ENCODE measurements at places on chromosomes 1 and 21. TPM values are rescaled to one million over a fixed set of nuclear protein-coding genes. Genes with fewer than 3 reads are reported as not detected.

DNA sequence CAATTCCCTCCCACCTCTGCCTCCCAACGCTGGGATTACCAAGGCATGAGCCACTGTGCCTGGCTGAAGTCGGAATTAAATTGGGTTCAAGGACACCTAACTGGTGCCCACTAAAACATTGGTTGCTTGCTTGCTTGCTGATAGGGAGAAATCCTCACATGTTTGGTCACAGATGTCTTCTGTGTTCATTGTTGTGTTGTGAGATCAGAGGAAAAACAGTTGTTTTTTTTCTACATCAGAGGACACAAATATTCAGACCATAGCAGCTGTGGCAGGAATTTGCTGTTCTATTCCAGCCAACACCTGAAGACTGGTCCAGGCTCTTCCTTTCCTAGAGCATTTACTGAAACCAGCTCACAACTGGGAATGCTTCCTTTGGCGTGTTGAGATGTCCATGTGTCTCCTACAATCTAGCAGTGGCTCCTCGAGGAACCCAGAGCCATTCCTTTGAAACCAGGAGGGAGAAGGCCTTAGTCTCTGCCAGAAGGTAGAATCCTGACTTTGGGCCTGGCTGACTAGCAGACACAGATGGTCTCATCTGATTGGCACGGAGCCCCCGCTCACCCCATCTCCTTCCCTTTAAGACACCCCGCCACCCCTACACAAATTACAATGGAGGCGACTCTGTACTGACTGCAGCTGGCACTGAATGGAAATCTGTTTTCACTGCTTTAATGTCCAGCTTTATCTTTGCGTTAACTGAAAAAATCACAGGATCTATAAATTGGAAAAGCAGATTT lies 24.3 kb upstream of the TRIM17 start:
- H3K4me1 ChIP-seq, result peaks cover 8% of the 10 kb centered on the region
- no peak overlapping the region for H3K4me3 ChIP-seq
- DNase-seq, result no peak
- no peaks in the 10 kb centered on the region for H3K36me3 ChIP-seq
- peaks cover 24% of the 10 kb centered on the region for H3K27me3 ChIP-seq

GRCh38 chr1:220572416-220572815 lies 44.5 kb downstream of the MARK1 start:
- no peak for DNase-seq
- H3K27me3 ChIP-seq, result no peaks in the 10 kb centered on the region
- no peak overlapping the region for H3K4me3 ChIP-seq

- no peaks in the 10 kb centered on the region for H3K27me3 ChIP-seq
- no peak for DNase-seq
- H3K27ac ChIP-seq, result no peak overlapping the region
- no peak overlapping the region for H3K4me3 ChIP-seq
- no peaks in the 10 kb centered on the region for H3K4me1 ChIP-seq
Measured at GRCh38 chr21:29429218-29429617, 130.5 kb downstream of the BACH1 start.

- no peak for DNase-seq
- H3K27me3 ChIP-seq, result no peaks in the 10 kb centered on the region
- peaks cover 52% of the 10 kb centered on the region for H3K36me3 ChIP-seq
Measured at GRCh38 chr1:6596886-6597776, 5.5 kb downstream of the KLHL21 start.

GRCh38 chr1:11377954-11378353 lies 101.0 kb upstream of the DISP3 start:
- no peak for DNase-seq
- H3K27ac ChIP-seq, result no peak overlapping the region
- H3K27me3 ChIP-seq, result peaks cover 3% of the 10 kb centered on the region

DNA sequence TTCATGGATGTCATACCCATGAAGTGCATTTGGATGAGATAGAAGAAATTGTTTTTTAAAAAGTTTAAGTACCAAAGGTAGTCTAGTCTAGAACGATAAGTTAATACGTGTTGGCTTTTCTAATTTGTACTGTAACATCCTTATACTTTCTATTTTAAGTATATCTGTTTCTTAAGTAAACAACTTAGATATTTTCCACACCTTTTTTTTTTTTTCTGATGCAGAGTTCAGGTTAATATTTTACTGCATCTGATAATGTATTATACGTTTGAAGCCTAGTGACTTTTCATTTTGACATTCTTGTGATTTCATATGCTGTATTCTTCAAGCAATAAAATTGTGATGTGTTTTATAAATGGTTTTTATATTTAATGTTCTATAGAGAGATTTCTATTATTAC lies 16.5 kb downstream of the DR1 start:
- peaks cover 19% of the 10 kb centered on the region for H3K4me1 ChIP-seq
- no peak for DNase-seq
- no peak overlapping the region for H3K27ac ChIP-seq
- no peaks in the 10 kb centered on the region for H3K27me3 ChIP-seq
- H3K4me3 ChIP-seq, result no peak overlapping the region
- H3K36me3 ChIP-seq, result peaks cover 31% of the 10 kb centered on the region

DNA sequence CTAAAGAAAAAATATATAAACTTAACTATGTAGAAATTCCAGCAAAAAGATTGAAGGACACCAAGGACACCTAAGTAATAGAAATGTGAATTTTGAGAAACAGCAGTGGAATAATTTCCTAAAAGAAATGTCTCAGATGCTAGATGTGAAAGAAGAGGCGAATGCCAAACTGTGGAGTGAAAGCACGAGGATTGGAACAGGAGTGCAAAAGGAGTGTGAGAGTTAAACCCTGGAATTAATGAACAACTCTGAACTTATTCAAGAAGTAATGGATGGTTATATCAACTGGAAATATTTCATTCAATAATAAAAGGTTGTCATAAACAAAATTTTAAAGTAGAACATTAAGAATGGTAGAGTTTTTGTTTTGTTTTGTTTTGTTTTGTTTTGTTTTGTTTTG lies 78.5 kb upstream of the SGIP1 start:
- no peak for DNase-seq
- H3K4me1 ChIP-seq, result no peaks in the 10 kb centered on the region
- no peaks in the 10 kb centered on the region for H3K36me3 ChIP-seq
- H3K27me3 ChIP-seq, result no peaks in the 10 kb centered on the region
- H3K4me3 ChIP-seq, result no peak overlapping the region
- no peak overlapping the region for H3K27ac ChIP-seq

DNA sequence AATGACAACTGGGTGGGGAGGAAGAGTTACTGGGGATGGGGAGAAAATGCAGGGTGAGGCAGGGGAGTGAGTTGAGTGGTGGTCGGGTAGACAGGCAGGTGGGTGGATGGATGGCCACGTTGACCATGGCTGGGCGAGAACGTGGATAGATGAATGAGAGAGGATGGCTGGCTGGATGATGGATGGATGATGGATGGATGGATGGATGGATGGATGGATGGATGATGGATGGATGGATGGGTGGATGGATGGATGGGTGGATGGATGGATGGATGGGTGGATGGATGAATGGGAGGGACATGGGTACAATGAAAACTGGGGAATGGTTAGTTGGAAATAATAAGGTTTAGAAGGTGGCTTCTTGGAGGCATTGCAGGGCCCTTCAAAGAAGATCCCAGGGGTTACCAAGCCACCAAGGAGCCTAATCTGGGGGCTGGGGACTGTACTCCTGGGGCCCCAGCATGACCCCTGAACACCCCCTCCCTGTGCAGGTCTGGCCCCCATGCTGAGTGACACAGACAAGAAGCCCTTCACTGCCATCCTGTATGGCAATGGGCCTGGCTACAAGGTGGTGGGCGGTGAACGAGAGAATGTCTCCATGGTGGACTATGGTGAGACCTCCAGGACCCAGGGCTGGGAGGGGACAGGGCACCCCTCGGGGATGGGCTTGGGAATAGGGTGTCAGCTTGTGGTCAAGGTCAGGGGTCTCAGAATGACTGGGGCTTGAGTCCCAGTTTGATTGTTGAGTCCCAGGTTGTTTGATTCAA lies 67.0 kb downstream of the ALPL start:
- no peak overlapping the region for H3K4me3 ChIP-seq
- H3K36me3 ChIP-seq, result no peaks in the 10 kb centered on the region
- no peaks in the 10 kb centered on the region for H3K27me3 ChIP-seq
- H3K4me1 ChIP-seq, result no peaks in the 10 kb centered on the region
- no peak for DNase-seq

- H3K27ac ChIP-seq, result no peak overlapping the region
- no peak for DNase-seq
- no peaks in the 10 kb centered on the region for H3K36me3 ChIP-seq
Measured at GRCh38 chr1:110927484-110928075, 36.1 kb downstream of the LRIF1 start.

GRCh38 chr1:213582976-213583567 lies 404.7 kb upstream of the PROX1 start:
- H3K4me3 ChIP-seq, result no peak overlapping the region
- no peaks in the 10 kb centered on the region for H3K36me3 ChIP-seq
- no peaks in the 10 kb centered on the region for H3K27me3 ChIP-seq
- DNase-seq, result no peak
- no peak overlapping the region for H3K27ac ChIP-seq

DNA sequence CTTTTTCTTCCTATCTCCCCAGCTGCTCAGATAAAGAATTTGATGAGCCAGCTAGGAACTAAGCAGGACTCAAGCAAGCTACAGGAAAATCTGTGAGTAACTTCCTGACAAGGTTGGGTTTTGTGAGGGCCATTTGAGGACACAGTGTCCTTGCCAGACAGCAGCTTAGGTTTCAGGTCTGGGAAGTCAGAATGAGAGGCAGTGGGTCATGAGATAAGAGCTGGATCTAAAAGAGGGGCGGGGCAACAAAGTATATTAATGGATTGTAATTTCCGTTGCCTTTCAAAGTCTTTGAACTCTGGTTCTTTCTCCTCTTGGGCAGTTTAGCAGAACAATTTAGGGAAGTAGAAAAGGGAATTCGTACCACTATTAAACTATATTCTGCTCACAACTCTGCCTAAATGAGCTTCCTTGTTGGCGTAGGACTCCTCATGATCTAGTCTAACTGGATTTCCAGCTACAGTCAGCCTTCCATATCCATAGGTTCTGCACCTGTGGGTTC lies 16.6 kb downstream of the STX12 start:
- no peaks in the 10 kb centered on the region for H3K4me1 ChIP-seq
- no peak overlapping the region for H3K4me3 ChIP-seq
- peaks cover 7% of the 10 kb centered on the region for H3K36me3 ChIP-seq
- H3K27me3 ChIP-seq, result no peaks in the 10 kb centered on the region
- no peak for DNase-seq

DNA sequence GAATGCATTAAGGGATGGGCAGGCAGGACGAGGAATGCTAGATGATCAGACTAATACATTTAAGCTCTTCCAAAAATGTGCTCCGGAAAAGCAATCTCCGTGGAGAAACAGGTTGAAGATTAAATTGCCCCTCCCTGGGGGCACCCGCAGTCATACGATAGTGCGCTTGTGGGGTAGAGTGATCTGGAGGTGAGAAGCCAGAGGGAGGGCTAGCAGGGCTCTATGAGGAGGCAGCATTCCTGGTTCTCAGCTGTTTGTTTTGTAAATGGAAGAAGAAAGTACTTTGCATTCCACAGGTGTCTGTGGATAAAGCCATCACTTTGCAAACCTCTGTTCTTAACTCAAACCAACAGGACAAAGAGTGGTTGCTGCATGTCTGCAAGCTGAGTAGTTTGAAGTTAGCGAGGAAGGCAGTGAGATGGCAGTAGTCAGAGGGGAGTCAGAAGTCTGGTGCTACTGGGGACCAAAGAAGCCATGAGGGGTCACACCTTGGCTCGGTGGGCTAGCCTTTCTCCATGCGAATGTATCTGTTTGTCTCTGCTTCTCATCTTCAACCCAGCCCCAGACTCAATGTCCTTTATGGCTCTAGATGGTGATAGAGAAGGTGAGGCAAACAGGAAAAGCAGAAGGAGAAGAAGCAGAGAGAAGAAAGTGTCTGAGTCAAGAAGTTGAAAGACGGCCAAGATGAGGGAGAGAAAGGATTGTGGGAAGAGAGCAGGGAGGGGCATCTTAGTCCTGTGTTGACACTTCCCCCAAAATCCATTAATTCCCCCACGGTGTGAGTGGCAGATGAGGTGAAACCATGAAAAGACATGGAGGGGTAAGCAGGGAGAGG lies 65.2 kb upstream of the GJA8 start:
- H3K4me1 ChIP-seq, result no peaks in the 10 kb centered on the region
- no peaks in the 10 kb centered on the region for H3K27me3 ChIP-seq
- no peaks in the 10 kb centered on the region for H3K36me3 ChIP-seq
- DNase-seq, result no peak

GBP2 gene
- 165 TPM for total RNA-seq

C2CD4D gene
- total RNA-seq, result 2.0 TPM

NKAIN1 gene
- not detected for total RNA-seq

ARHGAP30 gene
- total RNA-seq, result 147 TPM

CLDN17 gene
- total RNA-seq, result not detected

FBLIM1 gene
- not detected for total RNA-seq
